ENCODE measurements at places on chromosomes 13 and 19. TPM values are rescaled to one million over a fixed set of nuclear protein-coding genes. Genes with fewer than 3 reads are reported as not detected.

GRCh38 chr19:10927730-10928562 is 493 bp downstream of the YIPF2 start:
- DNase-seq: no peak

DNA sequence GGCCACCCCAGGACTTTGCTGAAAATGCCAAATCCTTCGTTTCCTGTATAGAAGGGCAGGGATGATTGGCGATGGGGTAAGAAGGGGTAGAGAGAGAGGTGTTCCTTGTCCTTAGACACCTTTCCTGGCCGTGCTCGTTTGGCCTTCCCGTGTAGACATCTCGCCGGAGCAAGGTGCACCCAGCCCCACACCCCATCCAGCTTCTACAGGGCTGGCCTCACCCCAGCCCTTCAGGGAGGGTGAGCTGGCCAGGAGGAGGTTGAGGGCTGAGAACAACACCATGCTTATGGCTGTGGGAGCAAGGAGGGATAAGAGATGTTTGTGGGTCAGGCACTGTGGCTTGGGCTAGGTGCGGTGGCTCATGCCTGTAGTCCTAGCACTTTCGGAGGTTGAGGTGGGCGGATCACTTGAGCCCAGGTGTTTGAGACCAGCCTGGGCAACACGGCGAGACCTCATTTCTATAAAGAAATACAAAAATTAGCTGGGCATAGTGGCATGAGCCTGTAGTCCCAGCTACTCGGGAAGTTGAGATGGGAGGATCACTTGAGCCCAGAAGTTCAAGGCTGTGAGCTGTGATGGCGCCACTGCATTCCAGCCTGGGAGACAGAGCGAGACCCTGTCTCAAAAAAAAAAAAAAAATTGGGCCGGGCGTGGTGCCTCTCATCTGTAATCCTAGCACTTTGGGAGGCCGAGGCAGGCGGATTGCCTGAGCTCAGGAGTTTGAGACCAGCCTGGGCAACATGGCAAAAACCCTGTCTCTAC is 15.5 kb downstream of the SMARCA4 start:
- DNase-seq: no peak

DNA sequence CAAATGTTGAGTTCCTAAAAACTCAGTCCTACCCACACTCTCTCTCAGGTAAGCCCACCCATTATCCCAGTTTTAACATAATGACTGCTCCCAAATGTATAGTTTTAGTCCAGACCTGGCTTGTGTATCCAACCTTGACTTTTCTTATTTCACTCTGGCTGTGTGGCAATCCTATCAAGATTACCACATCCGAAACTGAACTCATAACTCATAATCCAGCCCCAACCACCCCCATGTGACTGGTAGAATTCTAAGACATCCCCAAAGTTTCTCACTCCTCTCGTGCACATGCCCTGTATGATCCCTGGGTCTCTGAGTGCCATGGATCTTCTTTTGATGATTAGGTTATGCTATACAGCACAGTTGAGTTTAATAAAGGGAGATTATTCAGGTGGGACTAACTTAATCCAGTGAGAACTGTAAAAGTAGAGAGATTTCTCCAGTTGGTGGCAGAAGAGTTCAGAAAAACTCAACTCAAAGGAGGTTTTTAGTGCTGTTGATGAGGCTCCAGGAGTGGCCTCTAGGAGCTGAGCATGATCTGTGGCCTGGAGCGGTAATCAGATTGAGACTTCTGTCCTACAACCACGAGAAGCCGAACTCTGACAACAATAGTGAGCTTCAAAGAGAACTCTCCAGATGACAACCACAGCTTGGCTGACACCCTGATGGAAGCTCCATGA is 413.4 kb downstream of the ZNF536 start:
- no peak for DNase-seq

GRCh38 chr13:43800828-43801227 is 14.1 kb upstream of the ENOX1 start:
- no peak for DNase-seq

DNA sequence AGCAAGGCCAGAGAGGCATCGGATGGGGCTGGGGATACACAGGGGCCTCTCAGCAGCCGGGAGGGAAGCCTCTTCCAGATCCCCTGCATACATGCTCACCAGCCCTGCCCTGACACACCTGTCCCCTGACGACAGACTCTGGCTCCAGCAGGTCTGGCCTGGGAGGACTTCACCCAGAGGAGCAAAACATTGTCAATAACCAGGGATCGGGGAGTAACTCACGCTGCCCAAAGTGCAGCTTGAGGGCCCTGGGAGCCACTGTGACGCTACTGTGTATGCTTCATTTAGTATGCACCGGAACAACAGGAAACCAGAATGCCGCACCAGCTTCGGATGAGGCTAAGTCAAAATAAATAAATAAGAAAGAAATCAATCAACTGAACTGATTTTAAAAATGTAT is 12.4 kb upstream of the CD22 start:
- no peak for DNase-seq

- DNase-seq: no peak
Observed at GRCh38 chr13:40101708-40102359, 446.4 kb downstream of the COG6 start.

DNA sequence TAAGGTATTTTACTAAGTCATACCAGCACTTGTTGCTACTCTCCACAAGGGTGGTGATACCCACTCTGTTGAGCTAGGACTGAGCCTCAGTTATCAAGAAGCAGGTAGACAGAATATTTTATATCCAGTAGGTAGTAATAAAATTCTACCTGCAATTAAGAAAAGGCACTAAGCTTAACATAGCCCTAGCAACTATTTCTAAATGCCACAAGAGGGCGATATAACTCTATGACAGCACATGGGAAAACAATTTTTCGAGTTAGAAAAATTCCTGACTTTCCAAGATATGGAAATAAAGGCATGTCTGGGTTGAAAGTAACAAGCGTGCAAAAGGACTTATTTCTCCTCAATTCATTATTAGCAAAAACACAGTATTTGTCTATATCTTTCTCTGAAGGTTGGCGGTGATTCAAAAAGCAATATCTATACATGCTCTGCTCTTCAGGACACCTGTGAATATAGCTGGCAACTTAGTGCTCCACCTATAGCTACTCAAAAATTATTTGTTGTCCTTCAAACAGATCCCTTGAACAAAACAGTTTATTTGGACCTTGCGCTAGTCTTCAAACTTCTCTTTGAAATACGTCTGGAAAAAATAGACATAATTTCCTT is 14.7 kb downstream of the CCDC169 start:
- no peak for DNase-seq

The ERICH6B gene
- total RNA-seq: not detected

The MTUS2 gene
- total RNA-seq: 0.48 TPM
